ENCODE measurements at places on chromosomes 13 and 19. TPM values are rescaled to one million over a fixed set of nuclear protein-coding genes. Genes with fewer than 3 reads are reported as not detected.

The ZNF709 gene
- total RNA-seq: 7.9 TPM

The SMAD9 gene
- total RNA-seq: not detected

DNA sequence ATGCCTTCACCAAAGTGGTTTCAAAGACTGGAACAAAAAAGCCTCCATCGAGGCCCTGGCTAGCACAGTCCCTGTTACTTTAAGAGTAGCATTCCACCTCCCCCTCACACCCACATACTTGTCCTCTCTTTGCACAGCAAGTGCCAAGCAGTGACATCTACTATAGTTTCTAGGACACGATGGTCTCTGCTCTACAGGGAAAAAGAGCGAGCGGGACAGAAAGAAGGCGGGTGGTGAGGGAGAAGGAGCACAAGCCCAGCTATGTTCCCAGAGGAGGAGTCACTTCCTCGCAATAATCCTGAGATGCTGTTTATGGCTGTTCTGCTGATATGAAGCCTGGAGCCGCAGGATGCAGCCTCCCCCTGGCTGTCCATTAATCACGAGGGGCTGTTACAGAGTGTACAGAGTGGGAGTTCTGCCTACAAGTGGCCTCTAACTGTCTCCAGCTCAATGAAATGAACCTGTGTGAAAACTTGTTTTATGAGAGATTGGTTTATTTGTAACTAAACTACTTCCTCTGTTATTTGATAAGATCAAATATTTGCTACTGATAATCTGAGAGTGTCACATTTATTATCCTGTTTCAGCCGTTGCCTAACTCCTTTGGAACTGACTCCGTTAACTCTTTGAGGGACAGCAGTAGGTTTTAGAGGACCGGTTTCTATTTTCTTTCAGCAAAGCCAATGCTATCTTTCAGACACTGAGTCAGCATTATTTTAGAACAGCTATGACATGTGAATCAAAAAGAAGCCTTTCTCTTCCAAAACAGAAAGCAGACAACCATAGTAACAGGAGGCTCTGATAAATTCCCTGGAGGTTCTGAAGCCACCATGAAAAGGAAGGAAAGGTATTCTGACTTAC is 208.0 kb downstream of the SPRY2 start:
- no peaks in the 10 kb centered on the region for H3K36me3 ChIP-seq
- H3K27me3 ChIP-seq: no peaks in the 10 kb centered on the region
- no peak overlapping the region for H3K27ac ChIP-seq
- DNase-seq: no peak
- H3K4me3 ChIP-seq: no peak overlapping the region

The CBY2 gene
- not detected for total RNA-seq

The MIR17HG gene
- 13.0 TPM for total RNA-seq
